ENCODE measurements at places on chromosomes 1 and 21. TPM values are rescaled to one million over a fixed set of nuclear protein-coding genes. Genes with fewer than 3 reads are reported as not detected.

FABP3 gene
- total RNA-seq, result 82.0 TPM

PGLYRP3 gene
- not detected for total RNA-seq

C1QA gene
- total RNA-seq, result 249 TPM

DNA sequence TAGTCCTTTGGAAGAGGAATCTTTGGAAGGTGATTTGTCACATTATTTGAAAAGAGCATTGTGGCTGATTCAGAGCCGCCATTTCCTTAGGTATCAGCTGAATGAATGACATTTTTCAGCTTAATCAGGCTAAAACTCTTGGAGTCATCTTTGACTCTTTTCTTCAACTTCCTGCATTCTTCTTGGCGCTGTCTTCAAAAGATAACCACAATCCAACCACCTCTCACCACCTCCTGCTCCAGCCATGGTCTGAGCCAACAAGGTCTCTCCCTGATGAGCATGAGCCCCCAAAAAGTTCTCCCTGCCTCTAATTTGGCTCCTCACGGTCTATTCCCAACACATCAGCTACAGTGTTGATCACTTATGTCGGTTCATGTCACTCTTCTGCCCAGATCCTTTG is 297.6 kb upstream of the RUNX1 start:
- DNase-seq, result no peak

DNA sequence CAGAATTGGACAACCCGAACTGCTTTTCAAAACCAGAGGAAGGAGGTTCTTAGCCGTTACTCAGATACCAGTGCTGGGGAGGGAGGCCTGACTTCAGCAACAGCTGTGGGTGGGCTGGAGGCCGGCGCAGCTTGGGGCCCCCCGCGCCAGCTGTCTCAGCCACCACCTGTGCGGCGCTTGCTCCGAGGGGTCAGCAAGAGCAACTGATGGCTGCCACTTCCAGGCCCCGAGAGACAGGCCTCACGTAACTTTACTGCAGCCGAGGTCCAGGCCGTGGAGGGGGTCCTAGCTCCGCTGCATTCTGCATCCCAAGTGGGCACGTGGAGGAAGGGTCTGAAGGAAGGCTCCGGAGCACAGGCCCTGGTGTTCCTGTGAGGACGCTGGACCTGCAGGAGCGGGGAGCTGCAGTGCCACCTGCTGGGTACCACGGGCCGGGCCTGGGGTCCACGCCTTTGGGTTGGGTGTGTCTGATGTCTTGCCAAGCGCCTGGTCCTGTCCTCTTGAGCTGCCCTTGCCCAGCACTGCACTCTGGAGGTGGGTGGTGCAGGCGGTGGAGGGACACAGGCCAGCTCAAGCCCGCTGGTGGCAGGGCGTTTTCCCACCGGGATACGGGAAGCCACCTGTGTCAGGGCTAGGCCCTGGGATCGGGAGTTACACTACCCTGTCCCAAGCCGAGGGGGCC is 9.8 kb downstream of the THAP3 start:
- DNase-seq, result peak; percentile 66

Measured in aorta (tissue), 5 donors.